Tibial nerve (tissue), 4 donors: ENCODE measurements at places on chromosomes 7 and 10. TPM values are rescaled to one million over a fixed set of nuclear protein-coding genes. Genes with fewer than 3 reads are reported as not detected.

DNA sequence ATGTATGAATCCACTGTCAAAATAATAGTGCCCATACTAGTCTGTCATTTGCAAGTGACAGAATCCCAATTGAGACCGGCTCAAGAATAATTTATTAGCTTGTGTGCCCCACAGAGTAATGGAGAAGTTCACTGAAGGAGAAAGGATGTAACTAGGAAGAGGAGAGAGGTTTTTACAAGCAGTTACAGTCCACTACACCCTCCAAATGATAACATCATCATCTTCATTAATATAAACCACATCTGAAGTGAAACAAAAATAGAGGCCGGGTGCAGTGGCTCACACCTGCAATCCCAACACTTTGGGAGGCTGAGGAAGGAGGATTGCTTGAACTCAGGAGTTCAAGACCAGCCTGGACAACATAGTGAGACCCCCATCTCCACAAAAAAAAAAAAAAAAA lies 226.8 kb downstream of the SKIDA1 start:
- DNase-seq = no peak

- no peak for DNase-seq
Observed at GRCh38 chr10:99979066-99979685, 30.6 kb downstream of the DNMBP start.

DNA sequence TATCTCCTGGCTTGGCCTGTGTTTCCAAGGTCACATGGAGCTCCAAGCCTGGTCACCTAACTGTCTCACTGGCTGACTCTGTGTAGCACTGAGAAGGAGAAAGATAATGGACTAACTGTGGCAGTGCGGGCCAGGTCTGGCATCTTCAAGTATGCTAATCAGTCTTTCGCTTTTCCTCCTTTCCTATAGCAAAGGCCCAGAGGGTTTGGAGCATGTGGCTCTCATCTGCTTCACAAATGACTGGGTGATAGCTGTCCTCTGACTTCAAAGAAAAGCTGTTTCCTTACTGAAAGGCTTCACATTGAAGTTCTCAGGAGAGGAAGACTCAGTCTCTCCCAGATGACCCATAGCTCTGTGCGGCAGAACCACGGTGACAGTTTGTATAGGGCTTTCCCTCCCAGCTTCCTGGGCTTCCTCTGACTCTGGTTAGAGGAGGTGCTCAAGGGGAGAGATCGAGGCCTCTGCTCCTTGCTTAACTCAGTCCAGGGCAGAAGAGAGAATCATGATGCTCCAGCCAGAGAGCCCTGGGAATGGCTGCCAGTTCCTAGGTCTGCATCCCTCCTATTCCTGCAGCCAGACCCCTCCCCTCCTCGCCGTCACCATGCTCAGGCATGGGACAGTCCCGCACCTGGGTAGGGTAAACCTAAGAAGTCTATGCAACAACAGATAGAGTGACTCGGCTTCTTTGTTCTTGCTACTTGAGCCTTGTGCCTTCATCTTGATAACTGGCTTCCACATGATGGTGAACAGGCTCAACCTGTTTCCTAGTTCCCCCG lies 72.3 kb downstream of the CCDC71L start:
- DNase-seq = no peak

- DNase-seq = no peak
Observed at GRCh38 chr10:117666166-117666565, 123.6 kb downstream of the EMX2 start.

TMEM225B gene
- 1.8 TPM for total RNA-seq

DNA sequence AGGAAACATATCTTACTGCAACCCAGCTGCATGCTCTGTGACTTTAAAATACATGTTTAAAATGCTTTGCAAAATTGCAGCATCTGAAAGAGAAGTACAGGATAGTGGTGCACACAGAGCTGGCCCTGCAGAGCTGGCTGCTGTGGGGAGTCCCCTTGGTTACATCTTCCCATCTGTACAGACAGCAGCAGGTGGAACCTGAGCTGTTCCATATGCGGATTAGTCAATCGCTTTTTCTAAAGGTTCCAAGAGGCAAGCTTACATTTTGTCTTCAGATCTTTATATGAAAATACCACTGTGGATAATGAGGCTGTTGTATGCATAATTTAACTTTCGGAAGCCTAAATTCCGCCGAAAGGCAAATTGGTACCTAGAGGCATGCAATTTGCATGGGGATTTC lies 444.1 kb downstream of the NRG3 start:
- DNase-seq = no peak

NUTM2E gene
- 0.30 TPM for total RNA-seq

DNA sequence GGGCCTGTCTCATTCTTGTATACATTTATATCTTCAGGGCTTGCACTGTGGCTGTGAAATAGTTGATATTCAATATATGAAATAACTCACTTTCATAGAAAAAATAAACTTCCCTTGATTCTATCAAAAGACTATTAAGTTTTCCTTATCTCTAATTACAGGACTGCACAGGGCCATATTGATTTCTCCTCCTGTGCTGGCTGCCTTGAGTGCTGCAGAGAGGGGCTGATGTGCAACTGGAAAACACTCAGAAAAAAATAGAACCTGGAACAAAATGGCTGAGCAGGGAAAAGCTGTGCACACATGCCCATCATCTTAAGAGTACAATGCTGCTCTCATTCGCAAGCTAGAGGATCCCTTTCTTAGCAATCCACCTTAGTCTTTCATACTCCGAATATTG lies 5.9 kb upstream of the HDAC9 start:
- DNase-seq = no peak

GRCh38 chr7:93821463-93821862 lies 69.1 kb downstream of the TFPI2 start:
- DNase-seq = no peak

- DNase-seq = no peak
Observed at GRCh38 chr7:120303105-120303504, 30.1 kb downstream of the KCND2 start.

GRCh38 chr10:21031232-21031795 lies 134.2 kb upstream of the NEBL start:
- no peak for DNase-seq

DNA sequence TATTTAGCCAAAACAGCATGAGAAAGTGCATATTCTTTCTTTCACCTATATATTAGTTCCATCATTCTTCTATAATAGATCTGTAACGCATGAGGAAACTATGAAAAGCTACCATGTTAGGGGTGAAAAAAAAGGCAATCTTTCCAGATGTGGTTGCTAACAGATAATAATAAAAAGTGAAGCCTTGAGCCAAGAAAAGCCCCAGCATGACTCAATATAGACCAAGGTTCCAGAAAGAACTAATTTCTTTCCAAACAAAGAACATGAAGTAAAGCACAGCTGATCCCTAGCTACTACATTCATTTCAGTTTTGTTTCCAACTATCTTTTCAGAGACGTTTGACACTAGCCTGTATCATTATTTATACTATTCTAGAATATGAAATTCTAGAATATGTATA lies 16.4 kb downstream of the ARL4A start:
- DNase-seq = no peak

DNA sequence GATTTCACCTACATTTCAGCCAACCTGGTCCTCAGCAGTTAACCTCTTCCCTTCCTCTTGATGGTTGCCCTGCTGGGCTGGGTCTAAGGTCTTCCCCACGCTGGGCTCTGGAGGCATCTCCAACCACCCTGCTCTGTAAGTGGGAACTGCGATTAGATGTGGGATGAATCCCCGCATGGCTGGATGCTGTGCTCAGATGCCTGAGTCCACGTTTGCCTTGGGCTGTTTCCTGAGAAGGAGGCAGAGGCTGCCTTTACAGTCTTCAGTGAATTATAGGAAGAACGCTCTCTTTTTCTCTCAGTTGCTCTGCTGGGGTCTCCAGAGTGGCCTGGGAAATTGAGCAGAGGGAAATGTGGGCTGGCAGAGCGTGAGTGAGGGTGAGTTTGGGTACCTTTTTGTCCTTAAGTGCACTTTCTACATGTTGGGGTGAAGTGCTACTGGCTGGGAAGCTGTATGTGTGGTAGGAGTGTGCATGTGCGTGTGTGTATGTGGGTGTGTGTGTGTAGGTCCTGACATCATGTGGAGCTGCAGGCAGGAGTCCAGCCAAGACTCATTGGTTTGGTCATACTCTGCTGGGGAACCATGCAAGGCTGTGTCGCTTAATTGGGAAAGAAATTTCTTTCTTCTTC lies 1.5 kb downstream of the GIMAP8 start:
- no peak for DNase-seq

CACNB2 gene
- total RNA-seq = 6.6 TPM

DNA sequence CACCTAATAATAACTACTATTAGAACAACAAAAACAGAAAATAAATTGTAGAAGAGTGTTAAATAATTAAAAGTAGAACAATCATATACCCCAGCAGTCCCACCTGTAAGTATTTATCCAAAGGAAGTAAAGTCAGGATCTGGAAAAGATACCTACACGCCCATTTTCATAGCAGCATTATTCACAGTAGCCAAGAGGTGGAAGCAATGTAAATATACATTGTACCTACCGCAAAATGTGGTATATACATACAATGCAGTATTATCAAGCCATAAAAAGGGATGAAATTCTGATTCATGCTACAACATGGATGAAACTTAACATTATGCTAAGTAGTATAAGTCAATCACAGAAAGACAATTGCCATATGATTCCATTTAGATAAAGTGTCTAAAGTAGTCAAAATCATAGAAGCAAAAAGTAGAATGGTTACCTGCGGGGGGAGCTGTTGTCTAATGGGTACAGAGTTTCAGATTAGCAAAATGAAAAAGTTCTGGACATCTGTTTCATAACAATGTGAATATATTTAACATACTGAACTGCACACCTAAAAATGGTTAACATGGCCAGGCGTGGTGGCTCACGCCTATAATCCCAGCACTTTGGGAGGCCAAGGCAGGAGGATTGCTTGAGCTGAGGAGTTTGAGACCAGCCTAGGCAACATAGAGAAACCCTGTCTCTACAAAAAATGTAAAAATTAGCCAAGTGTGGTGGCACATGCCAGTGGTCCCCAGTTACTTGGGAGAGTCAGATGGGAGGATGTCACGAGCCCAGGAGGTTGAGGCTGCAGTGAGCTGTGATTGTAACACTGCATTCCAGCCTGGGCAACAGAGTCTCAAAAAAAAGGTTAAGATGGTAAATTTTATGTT lies 6.0 kb upstream of the TMED4 start:
- no peak for DNase-seq

DNA sequence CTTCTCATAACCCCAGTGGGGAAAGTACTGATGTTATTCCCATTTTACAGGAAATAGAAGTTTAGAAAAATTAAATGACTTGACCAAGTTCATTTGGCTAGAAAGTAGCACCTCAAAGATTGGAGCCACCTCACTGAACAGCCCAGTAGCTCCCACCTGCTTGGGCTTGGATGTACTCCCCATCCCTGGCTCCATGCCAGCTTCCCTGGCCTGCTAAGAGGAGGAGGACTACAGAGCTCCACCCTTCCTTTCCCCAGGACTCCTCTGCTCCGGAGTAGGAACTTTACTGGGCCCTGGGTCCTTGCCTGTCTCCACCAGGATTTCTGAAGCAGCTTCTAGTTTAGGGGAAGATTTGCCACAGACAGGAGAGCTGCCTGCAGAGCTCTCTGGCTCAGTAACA lies 3.1 kb downstream of the HPS6 start:
- no peak for DNase-seq

DNA sequence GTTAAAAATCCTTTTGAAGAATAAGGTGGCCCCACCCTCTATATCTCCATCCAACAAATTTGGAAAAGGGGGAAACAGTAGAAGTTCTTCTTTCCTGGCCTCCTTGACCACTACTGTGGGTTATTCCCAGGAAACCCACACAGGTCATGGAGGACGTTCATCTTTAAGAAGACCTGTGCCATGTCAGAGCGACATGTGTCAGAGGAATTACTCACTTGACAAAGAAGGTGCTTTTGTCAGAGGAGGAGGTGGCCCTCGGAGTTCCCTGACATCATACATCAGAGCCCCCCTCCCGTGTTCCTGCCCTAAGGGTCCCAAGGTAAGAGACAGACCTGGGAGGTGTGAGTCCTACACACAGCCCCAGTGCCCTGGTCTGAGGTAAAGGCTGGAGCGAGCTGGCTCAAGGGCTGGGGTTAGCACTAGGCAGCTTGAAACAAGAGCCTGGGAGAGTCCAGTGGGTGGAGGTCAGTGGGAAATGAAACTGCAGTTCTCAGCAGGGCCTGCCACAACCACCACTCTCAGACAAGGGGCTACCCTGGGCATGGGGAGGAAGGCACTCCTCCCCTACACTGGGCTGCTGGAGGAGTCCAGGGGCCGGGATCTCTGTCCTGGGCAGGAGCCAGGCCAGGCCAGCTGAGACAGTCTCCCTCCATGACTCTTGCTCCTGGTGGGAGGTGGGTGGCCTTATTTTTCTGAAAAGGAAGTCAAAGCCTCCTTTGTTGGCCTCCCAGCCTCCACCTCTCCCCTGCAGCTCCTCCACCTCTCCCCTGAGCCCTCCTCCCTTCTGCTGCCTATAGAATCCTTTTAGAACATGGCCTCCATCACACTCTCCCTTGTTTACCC lies 21.8 kb upstream of the ZMIZ1 start:
- no peak for DNase-seq

DNA sequence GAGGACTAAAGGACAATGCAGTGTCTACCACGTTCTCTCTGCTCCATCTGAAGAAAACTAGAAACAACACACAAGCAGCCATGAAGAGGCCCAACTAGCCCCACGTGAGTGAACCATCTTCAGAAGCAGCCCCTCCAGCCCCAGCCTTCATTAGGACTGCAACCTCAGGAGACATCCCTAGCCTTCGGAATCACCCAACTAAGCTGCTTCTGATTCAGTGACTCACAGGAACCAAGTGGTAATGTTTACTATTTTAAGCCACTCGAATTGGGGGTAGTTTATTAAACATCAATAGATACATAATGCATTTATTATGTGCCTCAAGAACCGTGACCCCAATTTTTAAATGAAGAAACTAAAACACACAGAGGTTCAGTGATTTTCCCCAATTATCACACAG lies 22.6 kb downstream of the ARHGAP12 start:
- no peak for DNase-seq

JAKMIP3 gene
- total RNA-seq = 0.90 TPM

DNA sequence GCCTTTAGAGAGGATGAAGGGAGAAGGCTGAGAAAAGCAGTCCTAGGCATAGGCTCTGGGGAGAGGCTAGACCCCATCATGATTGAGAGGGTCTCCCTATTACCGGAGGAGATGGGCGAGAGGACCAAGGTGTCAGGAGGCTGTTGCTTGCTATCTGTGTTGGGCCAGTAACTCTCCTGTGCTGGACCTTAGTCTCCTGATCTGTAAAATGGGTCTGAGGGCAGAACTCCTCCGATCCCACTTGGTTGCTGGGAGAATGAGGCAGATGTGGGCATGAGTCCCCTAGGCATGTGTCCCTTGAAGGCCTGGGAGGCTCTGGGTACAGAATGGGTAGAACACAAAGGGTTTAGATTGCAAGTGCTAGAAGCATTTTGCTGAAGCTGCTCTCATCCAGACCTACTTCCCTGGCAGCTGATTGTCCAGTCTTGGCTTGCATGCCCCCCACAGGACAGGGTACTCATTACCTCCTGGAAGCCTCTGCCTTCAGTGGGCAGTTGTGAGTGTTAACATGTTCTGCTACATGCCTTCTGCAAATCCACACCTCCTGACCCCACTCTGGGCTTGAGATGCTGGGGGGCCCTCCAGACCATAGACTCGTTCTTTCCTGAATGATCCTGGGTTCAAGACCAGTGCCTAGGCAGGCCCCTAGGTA lies 4.4 kb downstream of the ZMIZ1 start:
- DNase-seq = no peak
